ENCODE measurements at places on chromosomes 6 and 20.

DNA sequence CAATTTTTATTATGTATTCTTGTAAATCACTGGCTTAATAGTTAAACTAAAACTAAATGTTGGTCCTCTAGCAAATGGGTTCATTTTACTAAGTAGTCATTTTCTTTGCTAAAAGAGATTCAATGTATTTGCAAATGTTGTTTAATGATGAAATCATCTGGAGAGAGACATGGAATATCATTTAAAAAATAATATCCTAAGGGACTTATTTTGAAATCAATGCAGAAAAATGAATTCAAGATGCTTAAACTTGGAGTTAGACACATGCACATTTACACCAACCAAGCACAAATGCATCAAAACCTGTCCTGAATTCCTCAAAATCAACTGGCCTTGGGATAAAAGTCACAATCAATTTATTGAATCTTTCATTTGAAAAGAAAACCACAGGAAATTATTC is 165.0 kb upstream of the RNF217 start:
- DNase-seq, result no peak

DNA sequence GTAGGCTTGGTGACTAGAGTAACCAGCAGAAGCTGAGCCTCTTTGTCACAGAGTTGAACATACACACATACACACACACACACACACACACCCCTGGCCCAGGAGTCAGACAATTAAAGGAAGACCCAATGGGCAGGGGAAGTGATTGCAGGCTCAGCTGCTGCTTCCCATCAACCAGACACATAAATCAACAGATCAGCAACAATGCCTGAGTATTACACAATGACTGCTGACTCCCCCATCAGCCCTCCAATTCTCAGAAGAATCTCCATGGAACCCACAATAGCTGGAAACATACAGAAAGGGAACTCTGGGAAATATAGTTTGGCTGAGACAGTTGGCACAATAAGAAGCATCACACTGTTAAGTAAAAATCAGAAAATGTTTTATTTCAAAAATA is 270.4 kb upstream of the PLCB4 start:
- peak; percentile 13 for DNase-seq

DNA sequence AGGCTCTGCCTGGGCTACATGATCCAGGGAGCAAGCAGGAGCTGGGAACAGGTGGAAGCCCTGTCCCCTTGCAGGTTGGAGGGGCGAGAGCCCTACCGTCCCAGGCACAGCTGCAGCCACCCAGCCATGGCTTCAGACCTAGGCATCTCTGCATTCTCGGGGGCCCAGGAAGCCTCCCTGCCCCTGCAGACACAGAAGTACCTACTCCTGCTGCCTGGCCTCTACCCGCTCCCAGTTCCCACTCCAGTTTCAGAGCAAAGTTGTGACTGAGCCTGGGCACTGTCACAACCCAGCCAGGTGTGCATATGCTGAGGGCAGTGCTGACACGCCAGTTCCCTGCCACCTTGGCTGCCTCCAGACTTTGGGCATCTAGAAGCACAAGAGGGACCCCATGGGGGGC is 645.9 kb downstream of the HTR1B start:
- no peak for DNase-seq

GRCh38 chr20:22653658-22654642 is 69.6 kb upstream of the FOXA2 start:
- DNase-seq, result no peak

DNA sequence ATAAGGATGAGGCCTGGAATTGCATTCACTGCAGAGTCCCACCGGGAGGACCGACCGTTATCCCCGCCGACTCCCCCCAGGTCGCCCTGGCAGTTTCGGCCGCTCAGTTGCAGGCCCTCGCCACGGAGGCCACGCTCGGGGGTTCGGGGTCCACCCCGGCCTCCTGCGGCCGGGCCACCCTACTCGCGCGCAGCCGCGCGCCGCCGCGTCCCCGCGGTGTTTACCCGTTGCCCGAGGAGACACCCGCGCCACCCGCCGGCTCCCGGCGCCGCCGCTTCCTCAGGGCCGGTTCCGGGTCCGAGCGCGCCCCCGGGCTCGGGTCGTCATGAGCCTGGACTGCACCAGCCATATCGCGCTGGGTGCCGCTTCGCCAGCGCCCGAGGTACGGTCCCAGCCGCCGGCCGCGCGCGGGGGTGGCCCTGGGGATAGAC is at the start of gene CCDC170:
CCDC170 (plus strand) TSS at position 214 of the 431 bp plus-strand sequence; CDS start at position 326, 112 bp downstream.
- peak; percentile 49 for DNase-seq

GRCh38 chr6:96683819-96684528 is 121.0 kb downstream of the FHL5 start:
- no peak for DNase-seq

GRCh38 chr6:17021539-17021889 is 80.3 kb upstream of the STMND1 start:
- no peak for DNase-seq

- peak; percentile 53 for DNase-seq
Observed at GRCh38 chr6:157548635-157549467, 167.9 kb downstream of the ZDHHC14 start.

DNA sequence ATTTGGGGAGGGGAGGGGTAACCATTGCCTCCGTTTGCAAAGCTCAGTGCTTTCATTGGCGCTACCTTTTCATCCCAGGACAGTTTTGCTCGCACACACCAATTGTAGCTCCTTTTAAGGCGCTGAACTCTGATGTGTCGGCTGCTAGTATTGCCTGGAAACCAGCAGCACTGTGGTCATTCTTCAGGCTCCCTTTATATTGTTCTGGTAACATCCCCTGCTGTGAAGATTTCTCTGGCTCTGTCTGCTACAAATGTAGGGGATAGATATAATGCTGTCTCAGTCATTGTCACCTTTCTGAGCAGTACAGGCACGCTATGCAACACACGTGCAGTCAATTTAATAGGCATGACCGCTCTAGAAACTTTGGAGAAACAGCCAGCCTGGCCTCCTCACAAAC is 172.9 kb upstream of the SASH1 start:
- no peak for DNase-seq

DNA sequence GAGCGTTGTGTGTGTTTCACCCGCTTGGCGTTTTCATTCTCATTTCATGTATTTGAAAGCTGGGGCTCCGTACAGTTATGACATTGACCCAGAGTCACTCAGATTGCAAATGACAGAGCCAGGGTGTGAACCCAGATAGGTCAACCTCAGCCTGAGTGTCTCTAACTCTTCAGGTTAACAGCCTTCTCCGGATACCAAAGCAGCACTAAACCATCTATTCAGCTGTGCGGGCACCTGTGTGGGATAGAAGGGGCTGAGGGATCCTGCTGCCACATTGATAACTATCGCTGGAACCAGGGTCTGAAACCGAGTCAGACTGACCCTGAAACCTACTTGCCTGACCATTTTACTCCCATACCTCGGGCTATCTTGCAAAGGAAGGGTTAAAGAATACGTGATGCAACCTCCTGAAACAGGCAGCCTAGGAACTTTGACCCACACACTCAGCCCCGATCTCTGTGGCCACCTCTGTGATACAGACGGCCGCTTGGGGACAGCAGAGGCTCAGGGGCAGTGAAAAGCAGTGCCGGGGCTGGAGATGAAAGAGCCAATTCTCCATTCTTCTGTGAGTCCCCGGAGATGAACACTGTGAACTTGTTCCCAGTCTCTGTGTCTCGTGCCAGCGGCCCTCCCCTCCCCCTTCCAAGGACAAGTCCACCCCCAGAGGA is 233.5 kb upstream of the QKI start:
- peak; percentile 68 for DNase-seq

- DNase-seq, result peak; percentile 61
Observed at GRCh38 chr6:158789115-158789917, 29.9 kb downstream of the EZR start.

GRCh38 chr6:15879371-15880261 is 216.8 kb upstream of the DTNBP1 start:
- peak; percentile 92 for DNase-seq

- DNase-seq, result no peak
Observed at GRCh38 chr20:20246996-20247633, 120.8 kb upstream of the INSM1 start.

GRCh38 chr6:25640891-25641290 is 11.1 kb upstream of the SCGN start:
- DNase-seq, result no peak

GRCh38 chr6:132087391-132087790 is 136.2 kb upstream of the CCN2 start:
- DNase-seq, result no peak

GRCh38 chr20:63433756-63434531 is 38.5 kb downstream of the KCNQ2 start:
- no peak for DNase-seq

- DNase-seq, result no peak
Observed at GRCh38 chr20:40320517-40321011, 368.5 kb downstream of the MAFB start.

DNA sequence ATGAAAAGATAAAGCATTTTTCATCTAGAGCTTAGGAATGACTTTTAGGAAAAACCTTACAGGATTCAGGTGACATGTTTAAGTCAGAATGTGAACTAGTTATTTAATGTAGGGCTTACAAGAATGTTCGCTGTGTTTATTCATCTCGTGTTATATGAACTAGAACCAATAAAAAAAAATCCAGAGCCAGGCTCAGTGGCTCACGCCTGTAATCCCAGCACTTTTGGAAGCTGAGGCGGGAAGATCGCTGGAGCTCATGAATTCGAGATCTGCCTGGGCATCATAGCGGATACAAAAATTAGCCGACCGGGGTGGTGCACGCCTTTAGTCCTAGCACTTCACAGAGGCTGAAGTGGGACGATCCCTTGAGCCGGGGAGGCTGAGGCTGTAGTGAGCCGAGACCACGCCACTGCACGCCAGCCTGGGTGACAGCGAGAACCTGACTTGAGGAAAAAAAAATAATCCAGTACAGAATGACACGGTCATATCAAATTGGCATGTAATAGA is 46.3 kb downstream of the OR2B2 start:
- DNase-seq, result peak; percentile 93

GRCh38 chr20:38114353-38114791 is 50.7 kb downstream of the TGM2 start:
- peak; percentile 52 for DNase-seq

DNA sequence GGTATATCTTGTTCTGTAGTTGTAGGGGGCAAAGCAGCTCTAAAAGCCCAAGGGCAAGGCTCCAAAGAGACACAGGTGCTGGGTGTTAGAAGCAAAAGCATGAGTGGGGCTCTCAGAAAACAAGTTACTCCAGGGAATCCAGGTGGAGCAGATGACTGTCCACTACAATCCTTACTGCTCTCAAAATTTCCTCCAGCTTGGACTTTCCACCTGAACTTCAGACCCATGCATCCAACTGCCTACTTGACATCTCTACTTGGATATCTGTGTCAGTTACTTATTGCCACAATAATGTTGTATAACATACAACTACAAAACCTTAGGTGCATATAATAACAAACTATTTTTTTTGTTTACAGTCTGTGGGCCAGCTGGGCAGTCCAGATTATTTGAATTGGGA is 22.8 kb upstream of the DTNBP1 start:
- no peak for DNase-seq
